ENCODE measurements at places on chromosomes 13 and 19.

DNA sequence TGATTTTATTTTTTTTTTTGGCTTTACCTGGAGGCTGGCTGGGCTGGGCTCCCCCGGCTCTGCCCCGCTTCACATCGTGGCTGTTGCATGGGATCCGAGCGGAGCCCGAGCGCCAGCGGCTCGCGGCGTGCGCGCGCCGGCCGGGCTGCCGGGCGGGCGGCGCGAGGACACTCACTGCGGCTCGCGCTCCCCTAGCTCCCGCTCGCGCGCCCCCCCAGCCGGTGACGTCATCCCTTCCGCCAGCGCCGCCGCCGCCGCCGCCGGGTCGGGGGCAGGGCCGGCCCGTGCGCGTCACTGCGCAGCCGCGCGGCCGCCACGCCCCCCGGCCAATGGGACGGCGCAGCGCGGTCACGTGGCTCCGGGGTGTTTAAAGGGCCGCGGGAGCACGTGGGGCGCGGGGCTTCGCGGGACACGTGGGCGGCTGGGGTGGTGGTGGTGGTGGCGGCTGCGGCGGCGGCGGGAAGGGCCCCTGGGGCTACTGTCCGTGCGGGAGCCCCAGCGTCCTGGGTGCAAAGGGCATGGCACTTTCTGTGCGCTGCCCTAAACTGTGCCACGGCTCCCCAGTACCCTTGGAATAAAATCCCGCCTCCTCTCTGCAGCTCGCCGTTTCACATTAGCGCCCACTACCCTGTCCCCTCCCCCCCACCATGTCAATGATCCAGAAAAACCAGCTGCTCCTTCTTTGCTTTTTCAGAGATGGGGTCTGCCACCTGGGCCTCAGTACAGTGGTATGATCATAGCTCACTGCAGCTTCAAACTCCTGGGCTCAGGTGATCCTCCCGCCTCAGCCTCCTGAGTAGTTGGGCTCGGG lies at the start of gene PTPRS:
TSS of gene PTPRS (minus strand) at position 176 of the 811 bp plus-strand sequence. CDS start 54,672 bp downstream, outside the sequence.
- DNase-seq = peak; percentile 78

GRCh38 chr13:101423872-101424271 lies 7.6 kb upstream of the NALCN start:
- no peak for DNase-seq

GRCh38 chr13:27007166-27007565 lies 164.4 kb downstream of the USP12 start:
- peak; percentile 94 for DNase-seq

GRCh38 chr13:75222031-75222430 lies 259.9 kb downstream of the TBC1D4 start:
- DNase-seq = no peak

- DNase-seq = peak; percentile 35
These were observed 3.9 kb downstream of the OSCAR start for GRCh38 chr19:54096617-54097106.

GRCh38 chr19:41657157-41657556 lies 30.3 kb upstream of the CEACAM4 start:
- DNase-seq = no peak

DNA sequence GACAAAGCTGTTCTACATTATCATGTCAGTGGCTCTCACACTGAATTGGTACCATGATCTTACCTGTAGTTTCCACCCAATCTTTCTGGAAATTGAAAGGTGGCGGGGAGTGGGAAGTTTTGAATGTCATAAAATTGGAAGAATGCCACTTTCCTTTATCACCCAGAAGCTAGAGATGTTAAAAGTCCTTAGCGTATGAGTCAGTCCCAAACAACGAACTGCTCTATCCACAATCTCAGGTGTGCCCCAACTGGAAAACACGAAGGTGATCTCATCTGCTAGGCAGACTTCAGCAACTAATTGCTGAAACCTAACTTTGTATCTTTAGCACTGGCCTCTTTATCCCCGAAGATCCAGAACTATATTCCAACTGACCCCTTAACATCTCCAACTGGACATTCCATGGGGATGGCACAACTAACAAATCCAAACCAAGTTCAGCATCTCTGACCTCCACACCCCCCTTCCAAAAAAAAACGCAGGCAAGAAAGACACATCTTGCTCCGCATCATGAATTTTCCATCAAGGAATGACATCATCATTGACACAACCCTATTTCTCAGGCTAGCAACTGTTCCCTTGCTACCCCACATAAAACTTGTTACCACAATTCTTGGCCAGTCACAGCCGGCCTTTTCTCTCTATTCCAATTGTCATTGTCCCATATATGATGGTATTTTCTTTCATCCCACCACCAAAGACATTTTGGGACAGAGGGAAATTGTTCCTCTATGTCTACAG lies 175.4 kb downstream of the KLF12 start:
- DNase-seq = no peak

- peak; percentile 42 for DNase-seq
These were observed 5.5 kb upstream of the ADAMTS10 start for GRCh38 chr19:8615813-8616596.

DNA sequence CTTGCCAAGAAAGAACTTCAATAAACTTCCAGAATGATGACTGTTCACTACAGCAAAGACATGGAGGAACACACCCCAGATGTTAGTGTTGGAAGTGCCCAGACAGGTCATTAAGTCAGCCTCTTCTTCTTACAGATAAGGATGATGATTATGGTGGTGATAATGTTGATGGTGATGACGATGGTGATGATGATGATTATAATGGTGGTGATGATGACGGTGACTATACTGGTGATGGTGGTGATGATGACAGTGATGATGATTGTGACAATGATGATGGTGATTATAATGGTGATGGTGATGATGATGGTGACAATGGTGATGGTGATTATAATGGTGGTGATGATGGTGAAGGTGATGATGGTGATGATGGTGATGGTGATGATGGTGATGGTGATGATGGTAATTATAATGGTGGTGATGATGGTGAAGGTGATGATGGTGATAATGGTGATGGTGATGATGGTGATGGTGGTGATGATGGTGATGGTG lies 8.4 kb downstream of the C13orf46 start:
- DNase-seq = no peak

DNA sequence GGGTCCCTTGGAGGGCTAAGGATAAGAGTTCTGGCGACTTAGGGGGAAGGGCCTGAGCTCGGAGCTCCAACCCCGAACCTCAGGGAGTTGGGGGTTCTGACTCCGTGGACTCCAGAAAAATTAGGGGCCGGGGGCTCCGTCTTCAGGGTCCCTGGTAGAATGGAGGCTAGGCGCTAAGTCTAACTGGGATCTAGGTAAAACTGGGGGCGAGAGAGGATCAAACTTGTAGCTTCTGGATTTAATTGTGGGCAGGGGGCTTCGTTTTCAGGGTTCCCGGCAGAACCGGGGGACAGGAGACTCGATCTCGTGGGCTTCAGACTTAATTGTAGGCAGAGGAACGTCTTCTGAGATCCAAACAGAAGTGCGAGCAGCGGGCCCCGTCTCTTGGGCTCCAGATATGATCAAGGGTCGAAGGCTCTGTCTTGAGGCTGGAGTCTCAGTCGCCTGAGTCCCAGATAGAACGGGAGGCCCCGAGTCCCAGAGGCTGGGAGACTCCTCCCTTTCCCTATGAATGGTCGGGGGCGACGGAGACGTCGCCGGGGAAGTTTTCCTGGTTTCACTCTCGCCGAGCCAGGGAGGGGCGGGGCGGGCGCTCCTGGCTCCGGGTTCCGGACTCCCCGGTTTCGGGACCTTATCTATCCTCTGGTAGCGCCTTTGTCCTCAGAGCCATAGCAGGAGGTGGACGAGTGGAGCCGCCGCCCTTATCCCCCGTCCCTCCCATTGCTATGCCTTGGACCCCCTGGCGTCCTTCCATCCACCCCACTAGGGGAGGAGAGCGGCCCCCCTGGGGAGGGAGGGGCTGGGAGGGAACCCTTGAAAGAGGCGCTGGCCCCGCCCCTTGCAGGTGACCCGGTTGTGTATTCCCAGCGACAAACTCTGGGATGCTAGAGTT lies 1.3 kb downstream of the NECTIN2 start:
- peak; percentile 51 for DNase-seq

- no peak for DNase-seq
These were observed 10.4 kb upstream of the SOHLH2 start for GRCh38 chr13:36224730-36225129.

DNA sequence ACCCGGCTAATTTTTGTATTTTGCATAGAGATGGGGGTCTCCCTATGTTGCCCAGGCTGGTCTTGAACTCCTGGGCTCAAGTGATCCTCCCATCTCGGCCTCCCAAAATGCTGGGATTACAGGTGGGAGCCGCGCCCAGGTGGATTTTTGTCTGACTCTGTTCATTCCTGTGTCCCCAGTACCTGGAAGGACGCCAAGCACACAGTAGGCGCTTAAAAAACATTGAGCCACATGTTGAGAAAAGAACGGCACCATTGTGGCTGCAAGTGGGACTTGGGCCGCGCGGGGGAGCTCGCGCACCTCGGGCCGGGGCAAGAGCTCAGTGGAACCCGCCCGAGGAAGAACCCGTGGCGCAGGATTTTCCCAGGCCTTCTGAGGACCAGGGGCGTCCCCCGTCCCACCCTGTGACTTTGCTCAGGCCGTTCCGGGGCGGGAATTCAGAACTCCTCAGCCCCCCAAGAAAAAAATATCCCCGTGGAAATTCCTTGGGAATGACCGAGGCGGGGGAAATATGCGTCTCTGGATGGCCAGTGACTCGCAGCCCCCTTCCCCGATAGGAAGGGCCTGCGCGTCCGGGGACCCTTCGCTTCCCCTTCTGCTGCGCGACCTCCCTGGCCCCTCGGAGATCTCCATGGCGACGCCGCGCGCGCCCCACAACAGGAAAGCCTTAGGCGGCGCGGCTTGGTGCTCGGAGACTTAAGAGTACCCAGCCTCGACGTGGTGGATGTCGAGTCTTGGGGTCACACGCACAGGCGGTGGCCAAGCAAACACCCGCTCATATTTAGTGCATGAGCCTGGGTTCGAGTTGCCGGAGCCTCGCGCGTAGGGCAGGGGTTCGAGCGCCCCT lies 1.4 kb upstream of the ICAM1 start:
- peak; percentile 70 for DNase-seq

GRCh38 chr13:47757466-47758080 lies 243.5 kb downstream of the SUCLA2 start:
- no peak for DNase-seq

GRCh38 chr19:57747472-57747807 lies 825 bp downstream of the ZNF776 start:
- no peak for DNase-seq

GRCh38 chr19:1189419-1189818 lies 15.4 kb upstream of the SBNO2 start:
- no peak for DNase-seq

DNA sequence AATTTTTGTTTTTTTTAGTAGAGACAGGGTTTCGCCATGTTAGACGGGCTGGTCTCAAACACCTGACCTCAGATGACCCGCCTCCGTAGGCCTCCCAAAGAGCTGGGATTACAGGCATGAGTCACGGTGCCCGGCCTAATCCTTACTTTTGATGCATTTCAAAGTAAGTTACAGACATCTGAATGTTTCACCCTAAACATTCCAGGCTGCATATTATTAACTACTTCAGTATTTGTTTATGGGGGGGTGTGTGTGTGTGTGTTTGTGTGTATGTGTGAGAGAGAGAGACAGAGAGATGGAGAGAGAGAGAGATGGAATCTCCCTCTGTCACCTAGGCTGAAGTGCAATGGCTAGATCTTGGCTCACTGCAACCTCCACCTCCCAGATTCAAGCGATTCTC lies 13.1 kb downstream of the SULT2B1 start:
- DNase-seq = no peak

DNA sequence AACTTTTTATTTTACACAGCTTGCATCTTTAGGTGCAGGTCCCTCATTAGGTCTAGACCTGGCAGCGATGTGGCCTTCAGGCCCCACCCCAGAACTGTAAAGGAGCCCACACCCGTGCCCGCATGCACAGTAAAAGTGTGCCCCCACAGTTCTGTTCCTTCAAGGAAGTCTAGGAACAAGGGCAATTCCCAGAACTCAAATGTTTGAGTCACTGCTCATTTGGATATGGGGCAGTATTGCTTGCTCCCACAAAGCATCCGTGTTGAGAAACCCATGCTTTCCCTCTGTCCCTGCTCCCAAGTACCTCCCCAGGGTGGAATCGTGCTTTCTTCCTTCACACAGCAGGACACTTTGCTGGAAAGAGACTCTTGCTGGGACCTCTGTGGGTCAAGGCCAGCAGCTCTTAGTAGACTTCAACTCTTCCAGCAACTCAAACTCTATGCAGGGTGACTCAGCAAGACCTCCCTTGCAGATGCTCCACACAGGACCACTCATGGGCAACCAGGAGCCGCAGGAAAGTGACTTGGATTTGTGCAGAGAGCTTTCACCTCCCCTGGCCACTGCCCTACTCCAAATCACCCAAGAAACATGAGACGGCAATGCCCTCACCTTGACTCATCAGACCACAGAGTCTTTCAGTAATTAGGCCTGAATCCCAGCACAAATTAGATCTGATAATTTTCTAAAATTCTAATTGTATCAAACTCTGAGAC lies 12.3 kb downstream of the SLC7A1 start:
- peak; percentile 30 for DNase-seq

DNA sequence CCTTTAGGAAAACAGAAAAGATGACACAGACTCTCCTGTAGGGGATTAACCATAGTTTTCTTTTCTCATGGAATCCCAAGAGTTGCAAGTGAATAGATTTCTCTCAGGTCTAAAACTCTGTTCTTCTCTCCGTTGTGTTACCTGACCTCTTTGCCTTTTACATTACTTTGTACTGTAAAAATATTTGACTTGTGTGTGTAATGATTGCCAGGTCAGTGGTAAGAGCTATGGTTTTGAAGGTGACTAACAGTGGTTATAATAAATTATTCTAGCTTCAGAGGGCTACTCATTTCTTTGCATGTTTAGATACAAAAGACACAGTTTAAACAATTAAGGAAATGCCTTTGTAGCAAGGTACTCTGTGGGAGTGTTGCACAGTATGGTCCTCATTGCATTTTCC lies 23.0 kb upstream of the PSG2 start:
- DNase-seq = no peak

DNA sequence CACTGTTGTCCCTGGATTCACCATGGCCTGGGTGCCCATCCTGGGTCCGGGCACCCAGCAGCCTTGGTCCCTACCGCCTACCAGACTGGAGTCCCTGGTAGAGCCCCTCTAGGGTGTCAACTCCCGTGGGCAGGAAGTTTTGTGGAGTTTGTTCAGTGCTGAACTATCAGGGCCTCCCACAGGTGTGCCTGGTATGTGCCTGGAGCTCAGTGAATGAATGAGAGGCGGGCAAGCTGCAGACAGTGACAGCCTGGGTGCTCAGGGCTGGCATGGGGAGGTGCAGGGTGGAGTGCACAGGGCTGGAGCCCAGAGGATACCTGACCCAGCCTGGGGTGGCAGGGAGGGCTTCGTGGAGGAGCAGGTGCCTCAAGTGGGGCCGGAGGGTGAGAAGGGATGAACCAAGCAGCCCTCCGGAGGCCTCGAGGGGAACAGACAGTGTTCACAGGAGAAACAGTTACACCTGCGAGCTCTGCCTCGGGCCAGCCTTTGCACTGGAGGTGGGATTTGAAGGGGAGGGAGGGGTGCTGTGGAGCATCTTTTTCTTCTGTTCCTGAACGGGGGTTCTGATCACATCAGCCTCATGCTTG lies 29.6 kb downstream of the PAK4 start:
- DNase-seq = no peak
